Stimulated activated CD8-positive, alpha-beta memory T cell treated with anti-CD3 and anti-CD28 coated beads, Interleukin-2, amount 100 ng/mL, for 1 hour (primary cell): ENCODE measurements at places on chromosomes 13 and 19.

- no peak for DNase-seq
Measured at GRCh38 chr19:33194532-33194885, 379 bp downstream of the LRP3 start.

DNA sequence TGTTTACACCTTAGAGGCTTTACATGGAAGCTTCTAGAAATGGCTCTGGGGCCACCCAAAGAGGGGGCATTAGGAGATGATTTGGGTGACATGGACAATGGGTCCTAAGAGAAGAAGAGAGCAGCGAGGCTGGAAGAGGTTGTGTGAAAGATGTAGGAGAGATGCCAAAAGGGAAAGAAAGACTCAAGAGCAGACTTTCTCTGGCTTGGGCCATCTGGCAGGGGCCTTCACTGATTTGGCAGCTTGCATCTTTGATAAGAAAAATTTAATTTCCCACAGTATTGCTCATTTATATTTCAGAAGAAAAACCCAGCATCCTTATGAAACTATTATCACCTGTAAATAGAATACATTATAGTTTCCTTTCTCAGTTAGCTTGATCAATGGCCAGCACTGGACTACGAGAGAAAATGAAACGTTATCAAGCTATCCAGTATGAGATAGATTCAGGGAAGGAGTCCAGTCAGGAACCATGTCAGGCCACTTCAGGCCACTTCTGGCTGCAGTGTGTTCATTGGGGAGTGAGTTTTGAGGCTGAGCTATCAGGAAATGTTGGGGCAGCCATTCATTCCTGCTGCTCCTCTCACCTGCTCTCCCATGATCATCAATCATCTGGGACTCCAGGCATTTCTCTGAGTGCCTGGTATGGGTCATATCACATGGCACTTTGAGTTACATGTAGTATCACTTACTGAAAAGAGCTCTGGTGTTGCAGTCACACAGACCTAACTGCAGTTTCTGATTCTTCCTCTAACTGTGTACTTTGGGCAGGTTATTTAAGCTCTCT lies 10.3 kb downstream of the SCEL start:
- no peak for DNase-seq

- no peak for DNase-seq
Measured at GRCh38 chr19:50793558-50794065, 3.4 kb downstream of the ACP4 start.

GRCh38 chr19:46413262-46414031 lies at the start of gene CCDC8:
TSS of gene CCDC8 (minus strand) at chr19:46413564. CDS start at chr19:46412810, 754 bp downstream.
- no peak for DNase-seq

GRCh38 chr13:45747071-45747470 lies 45.0 kb downstream of the CBY2 start:
- DNase-seq, result no peak

GRCh38 chr19:57057036-57057686 lies 62.6 kb upstream of the USP29 start:
- no peak for DNase-seq

- no peak for DNase-seq
Measured at GRCh38 chr13:109584844-109585361, 201.5 kb downstream of the IRS2 start.

GRCh38 chr19:570251-570686 lies 2.1 kb upstream of the BSG start:
- DNase-seq, result no peak

- DNase-seq, result no peak
Measured at GRCh38 chr19:54696117-54696548, 28.1 kb upstream of the KIR3DL3 start.

DNA sequence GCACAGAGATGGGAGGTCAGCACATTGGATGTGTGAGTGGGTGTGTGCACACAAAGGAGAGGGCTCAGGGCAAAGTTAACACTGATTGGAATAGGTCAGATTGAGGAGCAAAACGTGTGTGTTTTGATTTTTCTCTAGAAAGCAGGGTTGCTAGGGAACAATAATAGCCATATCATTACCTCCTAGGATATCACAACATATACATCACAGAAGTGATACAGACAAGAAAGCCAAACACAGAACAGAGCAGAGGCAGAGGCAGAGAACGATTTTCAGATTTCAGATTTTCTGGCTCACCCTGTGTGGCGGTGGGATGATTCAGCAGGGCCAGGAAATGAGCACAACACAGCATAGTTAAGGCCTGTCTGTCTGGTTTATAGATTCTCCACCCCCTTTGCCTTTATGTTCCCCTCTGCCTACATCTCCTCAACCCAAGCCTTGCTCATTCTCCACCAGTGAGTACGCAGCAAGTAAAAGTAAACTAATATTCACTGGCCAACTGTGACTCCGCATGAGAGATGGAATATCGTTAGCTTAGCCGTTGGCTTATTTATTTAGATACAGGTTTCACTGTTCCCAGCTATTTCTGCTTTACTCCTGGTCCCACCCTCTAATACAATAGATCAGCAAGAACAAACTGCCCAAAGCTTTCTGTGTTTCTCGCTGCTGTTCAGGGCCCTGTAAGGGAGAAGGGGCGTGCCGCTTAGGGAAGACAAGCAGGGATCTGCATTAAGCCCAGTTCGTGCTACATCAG lies 182.7 kb upstream of the TSC22D1 start:
- DNase-seq, result no peak

DNA sequence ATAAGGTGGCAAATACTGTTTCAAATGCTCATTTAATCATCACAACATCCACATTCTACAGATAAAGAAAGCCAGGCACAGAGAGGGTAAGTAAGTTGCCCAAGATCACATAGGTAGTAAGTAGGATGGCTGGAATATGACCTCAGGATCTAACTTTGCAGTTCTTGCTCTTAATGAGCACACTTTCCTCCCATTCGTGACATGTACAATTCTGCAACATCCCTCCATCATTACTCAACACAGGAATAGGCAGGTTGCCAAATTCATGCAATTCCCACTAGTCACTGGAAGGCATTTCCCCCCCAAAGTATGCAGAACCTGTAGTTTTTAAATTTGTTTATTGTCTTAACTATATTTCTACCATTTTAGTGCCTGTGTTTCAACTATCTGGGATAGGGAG lies 109.2 kb downstream of the OLFM4 start:
- no peak for DNase-seq

- no peak for DNase-seq
Measured at GRCh38 chr19:39410831-39411080, 1.7 kb upstream of the PLEKHG2 start.

- DNase-seq, result peak; percentile 20
Measured at GRCh38 chr13:52455677-52456041, 381 bp downstream of the CKAP2 start.

DNA sequence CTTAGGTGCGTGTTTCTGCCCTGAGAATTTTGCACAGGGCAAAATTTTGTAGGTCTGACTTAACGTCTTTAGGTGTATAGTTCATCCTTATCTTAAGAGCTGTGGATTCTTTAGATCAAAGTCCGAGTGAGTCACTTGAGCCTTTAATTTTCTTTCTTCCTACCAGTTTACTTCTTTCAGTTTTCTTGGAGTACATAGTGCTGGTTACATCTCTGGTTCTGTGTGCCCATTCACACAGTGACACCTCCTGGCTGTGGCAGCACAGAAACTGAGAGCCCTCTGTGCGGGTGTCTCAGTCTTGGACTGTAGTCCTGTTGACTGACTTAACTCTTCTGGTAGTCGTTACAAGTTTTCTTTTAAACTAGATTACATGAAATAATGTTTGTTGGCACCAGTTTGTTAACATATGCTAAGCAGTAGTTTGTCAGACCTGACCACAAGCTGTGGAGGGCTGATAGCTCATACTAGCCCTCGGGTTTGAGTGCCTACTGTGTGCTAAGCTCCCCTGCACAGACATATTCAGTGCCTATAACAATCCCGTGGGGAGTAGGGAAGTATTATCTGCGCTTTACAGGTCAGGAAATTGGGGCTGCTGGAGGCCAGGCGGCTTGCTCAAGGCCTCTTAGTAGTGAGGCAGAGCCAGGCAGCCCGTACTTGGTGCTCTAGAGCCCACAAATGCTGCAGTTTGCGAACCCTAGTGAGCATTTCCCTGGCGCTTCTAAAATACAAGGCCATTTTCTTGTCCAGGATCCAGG lies 1.6 kb downstream of the GATAD2A start:
- DNase-seq, result peak; percentile 39

DNA sequence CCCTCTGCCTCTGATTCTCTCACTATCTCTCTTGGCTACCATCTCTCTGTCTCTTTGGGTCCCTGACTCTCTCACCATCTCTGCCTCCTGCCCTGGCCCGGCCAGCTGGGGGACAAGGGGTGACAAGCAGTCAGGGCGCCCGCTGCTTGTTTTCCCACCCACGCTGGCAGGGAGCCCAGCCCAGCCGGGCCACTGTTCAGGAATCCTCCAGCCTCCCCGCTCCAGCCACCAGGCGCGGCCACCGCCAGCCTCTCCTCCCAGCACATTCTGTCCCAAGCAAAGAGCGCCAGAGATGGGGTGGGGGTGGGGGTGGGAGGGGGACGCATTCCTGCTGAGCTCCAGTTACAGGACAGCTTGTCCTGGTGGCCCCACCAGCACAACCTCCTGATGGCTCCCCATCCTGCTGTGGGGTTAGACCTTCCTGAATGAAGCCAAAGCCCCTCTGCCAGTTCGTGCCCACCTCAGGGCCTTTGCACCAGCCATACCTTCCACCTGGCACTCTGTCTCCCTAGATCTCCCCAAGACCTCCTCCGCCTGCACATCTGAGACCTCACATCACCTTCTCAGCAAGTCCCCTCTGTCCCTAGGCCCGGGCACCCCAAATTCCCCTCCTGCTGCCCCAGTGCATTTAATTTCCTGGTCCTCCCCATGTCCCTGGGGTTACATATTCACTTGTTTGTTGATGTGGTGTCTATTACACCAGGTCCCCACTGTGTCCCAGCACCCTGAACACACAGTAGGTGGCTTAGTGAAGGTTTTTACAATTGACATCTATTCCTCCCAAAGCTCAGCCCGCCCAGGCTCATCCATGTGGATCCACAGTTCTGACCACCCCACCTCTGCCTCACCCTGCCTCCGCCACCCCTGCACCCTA lies 12.5 kb downstream of the ARRDC2 start:
- DNase-seq, result no peak

DNA sequence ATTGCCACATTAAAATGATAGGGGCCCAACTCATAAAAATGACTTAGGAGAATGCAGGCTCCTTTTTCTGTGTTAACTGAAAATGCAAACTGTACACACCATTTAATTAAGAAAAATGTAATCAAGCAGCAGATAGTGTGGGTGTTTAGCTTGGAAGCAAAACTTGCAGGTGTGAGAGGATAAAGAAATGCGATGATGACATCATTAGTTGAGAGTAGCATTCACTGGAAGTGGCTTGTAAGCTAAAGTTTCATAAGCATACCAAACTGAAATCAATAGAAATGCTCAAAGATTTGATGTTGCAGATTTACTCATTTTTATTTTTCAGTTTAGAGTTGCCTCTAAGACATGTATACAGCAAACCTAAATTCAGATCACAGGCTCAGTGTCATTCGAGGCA lies 86.6 kb downstream of the PRR20E start:
- no peak for DNase-seq

GRCh38 chr19:14478113-14478545 lies 3.0 kb upstream of the PTGER1 start:
- no peak for DNase-seq

DNA sequence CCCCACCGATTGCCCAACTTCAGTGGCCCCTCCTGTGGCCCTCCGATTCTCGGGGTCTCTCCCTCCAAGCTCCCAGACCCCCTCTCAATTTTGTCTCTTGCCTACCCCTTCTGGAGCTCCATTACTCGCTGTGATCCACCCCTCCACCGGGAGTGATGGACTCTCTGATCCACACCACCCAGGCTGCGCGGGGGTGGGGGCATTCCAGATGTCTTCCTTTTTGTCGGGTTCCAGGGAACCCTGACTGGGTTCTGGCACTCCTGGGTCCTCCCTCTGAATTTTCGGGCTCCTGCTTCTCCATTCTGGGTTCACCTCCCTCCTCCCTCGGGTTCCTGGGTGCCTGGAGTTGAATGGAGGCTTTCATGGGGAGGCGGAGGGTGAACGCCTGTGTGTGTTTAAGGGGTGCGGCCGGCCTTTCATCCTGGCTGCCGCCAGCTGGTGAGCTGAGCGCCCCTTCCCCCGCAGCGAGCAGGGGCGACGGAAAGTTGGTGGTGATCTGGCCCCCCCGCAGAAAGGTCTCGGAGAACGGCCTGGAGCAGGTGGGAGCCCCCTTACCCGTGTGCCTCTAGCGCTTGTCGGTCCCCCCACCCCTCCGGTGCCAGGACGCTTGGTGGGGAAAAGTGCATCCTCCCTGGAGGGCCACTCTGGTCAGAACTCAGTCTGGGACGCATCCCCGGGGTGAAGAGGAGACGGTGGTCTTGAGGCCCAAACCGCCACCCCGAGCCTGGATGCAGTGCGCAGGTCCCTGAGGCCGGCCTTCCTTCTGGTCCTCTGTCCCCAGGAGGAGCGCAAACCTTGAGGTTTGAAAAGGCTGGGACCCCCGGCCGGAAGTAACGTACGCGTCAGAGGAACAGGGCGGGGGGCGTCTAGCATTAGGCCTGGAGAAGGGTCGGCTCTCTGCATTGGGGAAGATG lies 1.6 kb downstream of the MISP3 start:
- DNase-seq, result no peak

DNA sequence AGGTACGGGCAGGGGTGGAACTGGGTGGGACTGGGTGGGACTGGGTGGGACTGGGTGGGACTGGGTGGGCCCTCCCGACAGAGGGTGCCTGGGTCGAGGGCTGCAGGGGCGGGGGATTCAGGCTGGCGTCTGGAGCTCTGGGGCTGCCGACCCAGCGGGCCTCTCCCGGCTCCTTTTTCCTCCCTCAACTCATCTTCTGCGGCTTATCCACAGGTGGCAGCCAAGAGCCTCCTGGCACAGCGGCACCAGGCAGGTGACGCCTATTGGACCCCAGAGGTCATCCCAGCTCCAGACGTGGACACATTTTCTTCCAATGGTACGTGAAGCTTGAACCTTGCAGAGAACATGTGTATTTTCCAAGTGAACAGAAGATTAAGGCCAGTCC lies 533 bp downstream of the ZNF544 start:
- DNase-seq, result no peak

DNA sequence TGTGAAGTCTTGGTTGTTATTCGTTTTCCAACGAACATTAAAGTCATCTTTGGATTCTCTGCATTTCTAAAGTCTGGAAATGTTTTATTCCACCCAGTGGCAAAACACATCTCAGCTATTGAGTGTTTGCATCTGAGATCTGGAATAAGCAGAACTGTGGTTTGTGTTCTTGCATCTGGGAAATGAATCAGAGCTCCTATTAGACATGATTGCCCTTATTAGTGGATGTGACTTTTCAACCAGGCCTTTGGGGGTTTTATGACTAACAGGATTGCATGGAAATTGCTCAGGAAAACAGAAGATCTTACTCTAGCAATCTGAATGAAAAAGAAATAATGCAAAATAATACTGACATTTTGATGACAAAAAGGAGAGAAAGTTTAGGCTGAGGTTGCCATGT lies 488.8 kb downstream of the IRS2 start:
- DNase-seq, result no peak

DNA sequence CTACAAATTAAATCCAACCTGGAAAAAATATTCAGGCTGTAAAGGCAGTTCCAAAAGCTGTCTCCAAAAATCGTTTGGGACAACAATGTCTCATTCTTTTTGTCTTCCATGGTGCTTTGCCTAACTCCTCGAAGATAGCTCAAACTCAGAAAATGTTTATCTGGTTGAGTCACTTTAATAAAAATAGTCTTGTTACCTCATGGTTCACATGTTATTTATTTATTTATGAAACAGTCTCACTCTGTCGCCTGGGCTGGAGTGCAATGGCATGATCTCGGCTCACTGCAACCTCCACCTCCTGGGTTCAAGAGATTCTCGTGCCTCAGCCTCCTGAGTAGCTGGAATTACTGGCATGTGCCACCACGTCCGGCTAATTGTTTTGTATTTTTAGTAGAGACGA lies 4.9 kb upstream of the BRD4 start:
- DNase-seq, result no peak

- no peak for DNase-seq
Measured at GRCh38 chr13:60075850-60076249, 87.9 kb downstream of the DIAPH3 start.

GRCh38 chr19:58549664-58550361 lies 5.1 kb downstream of the CHMP2A start:
- DNase-seq, result no peak
